NCI-H1436 (cell line): ENCODE measurements at places on chromosomes 1 and 21.

DNA sequence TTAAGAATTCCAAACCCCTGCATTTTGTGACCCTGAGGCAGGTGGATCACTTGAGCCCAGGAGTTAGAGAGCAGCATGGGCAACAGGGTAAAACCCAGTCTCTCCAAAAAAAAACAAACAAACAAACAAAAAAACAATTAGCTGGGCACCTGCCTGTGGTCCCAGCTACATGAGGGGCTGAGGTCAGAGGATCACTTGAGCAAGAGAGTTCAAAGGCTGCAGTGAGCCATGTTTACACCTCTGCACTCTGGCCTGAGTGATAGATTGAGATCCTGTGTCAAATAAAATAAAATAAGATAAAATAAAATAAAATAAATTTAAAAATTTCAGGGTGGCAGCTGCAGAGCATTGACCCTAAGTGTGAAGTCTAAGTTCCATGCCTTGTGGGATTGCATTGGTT, 16.7 kb upstream of the PTGFR start:
- no peak for DNase-seq

DNA sequence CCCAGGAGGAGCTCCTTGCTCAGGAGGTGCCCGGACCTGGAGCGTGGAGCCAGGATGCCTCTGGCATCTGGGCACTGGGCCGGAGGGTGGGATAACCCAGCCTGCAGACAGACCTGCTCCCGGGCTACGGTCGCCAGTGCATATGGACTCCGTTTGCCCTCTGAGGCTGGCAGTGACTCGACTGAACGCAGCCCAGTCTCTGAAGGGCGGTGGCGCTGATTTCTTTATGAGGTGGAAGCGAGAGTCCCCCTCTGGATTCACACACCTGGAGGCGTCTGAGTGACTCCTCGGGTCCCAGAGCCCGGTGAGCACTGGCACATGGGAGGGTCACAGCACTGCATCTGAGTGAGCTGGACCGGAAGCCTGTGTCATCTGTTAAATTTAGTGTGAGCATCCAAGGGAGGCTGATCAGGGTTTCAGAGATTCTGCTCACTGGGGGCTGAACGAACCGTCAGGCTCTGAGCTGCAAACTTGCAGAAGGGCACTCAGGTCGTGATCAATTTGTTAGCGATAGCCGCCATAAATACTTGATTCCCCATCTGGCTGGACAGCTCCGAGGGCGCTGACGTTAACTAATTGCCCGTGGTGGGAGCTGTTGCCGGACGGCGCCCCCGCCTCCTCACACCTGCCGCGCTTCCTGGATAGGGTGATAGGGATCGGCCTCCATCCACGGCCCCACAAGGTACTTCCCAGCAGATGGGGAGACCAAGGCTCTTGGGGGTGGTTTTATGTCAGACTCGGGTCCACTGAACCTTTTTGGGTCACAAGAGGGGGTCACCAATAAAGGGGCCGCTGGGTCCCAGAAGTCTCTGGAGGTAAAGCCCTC, 60.7 kb upstream of the TTC34 start:
- DNase-seq, result no peak

DNA sequence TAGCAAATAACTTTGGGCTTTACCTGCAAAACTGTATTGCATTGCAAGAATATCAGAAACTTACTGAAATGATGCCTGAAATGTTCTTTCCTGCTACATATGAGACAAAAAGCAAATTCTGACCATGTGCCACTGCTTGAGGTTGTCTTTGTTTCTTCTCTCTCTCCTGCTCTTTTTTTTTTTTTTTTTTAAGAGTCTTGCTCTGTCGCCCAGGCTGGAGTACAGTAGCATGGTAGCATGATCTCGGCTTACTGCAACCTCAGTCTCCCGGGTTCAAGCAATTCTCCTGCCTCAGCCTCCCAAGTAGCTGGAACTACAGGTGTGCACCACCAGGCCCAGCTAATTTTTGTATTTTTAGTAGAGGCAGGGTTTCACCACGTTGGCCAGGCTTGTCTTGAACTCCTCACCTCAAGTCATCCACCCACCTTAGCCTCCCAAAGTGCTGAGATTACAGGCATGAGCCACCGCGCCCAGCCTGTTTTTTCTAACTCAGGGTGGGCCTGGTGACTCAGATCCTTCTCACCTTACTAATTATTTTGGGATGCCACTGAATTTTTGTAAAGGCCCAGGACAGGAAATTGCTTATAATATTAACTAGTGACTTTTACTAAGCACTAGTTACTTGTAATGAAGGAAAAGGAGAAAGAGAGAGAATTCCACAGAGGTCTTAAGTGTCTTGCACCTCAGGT, 35.9 kb downstream of the DNASE2B start:
- no peak for DNase-seq

GRCh38 chr1:107829036-107829770, 135.8 kb downstream of the VAV3 start:
- DNase-seq, result peak; percentile 77

- DNase-seq, result no peak
Measured at GRCh38 chr21:44835647-44835973, 17.7 kb upstream of the SUMO3 start.

GRCh38 chr1:150971583-150972416, 2.8 kb downstream of the CERS2 start:
- no peak for DNase-seq

DNA sequence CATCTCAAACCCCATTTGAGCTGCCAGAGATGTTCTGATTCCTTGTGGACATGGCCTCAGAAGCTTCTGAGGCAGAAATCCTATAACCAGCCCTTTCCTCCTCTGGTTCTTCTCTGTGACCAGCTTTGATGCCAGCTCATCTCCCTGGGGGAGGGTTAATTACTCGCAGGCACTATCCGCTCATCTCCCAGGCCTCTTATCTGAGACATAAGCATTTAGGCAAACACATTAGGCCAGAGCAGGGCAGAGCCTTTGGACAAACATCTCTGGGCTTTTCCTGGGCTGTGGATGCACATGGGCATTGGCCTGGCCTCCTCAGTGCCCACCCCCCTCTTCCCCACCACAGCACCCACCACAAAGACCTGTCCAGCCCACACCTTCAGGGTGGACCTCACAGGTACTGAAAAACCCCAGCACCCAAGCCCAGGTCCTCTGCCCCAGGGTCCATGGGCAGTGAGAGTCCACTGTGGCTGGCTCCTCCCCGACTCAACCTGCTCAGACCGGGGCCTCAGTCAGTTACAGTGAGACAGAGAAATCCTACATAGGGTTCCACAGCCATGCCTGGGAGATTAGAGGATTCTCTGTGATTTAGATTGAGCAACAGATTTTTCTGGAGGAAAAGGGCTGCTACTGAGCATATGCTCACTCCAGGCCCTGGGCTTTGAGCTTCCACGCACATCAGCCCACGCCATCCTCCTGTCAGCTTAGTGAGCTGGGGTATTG, 26.9 kb downstream of the IGSF21 start:
- no peak for DNase-seq

DNA sequence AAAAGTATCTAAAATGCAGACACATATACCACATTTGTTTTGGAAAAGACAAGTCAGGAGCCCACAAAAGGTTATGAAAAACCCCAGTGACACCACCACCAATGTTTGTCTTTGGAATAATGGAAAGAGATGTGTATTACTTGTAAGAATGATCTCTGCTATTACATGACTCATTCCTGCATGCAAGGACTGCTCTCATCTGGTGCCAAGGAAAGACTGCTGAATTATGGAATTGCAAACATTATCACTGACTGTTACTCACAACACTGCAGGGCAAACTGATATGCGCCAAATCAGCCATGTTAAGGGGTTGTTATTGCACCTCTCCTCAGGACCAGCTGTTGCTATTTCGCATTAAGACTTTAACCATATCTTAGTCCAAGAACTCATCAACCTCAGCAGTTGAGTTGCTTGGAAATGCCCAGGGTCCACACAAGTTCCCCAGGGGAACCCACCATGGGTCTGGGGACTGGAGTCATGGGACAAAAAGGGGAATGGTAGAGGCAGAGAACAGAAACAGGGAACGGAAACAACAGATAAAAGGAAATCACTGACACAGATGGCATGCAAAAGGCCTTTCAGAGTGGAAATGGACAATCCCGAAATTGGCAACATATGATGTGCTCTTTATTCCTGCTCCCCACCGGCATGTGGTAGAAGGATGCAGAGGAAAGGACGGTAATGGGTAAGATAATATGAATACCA, 34.4 kb downstream of the CAPZB start:
- DNase-seq, result no peak

DNA sequence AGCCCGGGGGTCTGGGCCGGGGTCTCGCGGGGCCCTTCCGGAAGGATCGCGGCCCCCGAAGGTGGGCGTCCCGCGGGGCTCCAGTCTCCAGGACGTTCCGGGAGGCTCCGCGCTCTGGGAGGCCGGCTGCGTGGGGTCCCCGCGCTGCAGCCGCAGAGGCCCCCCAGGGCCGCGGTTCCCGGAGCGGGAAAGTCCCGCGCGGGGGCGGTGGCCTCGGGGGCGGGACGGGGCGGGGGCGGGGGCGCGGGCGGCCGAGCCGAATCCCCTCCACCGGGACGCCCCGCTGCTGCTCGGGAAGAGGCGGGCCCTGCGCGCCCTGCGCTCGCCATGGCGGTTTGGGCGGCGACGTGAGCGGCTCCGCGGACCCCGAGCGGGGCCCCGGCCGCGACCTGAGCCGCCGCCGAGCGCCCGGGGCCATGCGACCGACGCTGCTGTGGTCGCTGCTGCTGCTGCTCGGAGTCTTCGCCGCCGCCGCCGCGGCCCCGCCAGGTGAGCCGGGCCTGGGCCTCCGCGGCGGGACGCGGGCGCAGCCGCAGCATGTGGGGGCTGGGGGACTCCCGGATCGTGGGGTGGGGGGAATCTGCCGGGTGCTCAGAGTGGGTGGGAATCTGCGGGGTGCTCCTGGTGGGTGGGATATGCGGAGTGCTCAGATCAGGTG, at the start of gene IFNGR2:
Gene IFNGR2 (plus strand): TSS at position 286 of the 658 bp plus-strand sequence. CDS start 131 bp downstream, at position 417.
- no peak for DNase-seq

- DNase-seq, result no peak
Measured at GRCh38 chr1:195697130-195697529, 911.1 kb downstream of the KCNT2 start.

- DNase-seq, result no peak
Measured at GRCh38 chr1:191905781-191906180, 252.5 kb upstream of the RGS18 start.

- peak; percentile 30 for DNase-seq
Measured at GRCh38 chr1:33342041-33342723, 21.3 kb upstream of the A3GALT2 start.

DNA sequence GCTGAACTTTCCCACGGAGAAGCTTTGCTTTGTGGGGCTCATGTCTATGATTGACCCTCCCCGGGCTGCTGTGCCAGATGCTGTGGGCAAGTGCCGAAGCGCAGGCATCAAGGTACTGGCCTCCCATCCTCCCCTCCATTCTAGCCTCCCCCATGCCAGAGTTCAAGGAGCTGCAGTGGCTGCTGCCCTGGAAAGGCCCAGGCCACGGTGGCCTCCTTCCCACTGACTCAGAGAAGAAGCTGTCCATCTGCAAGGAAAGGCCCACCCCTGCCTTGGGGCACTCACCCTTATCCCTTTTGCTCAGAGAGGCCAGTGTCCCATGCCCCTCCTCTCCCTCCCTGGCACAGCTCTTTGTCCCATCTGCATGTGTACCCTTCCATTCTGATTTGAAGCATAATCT, 14.9 kb downstream of the ATP1A2 start:
- DNase-seq, result no peak

- peak; percentile 45 for DNase-seq
Measured at GRCh38 chr1:17603091-17603841, 63.8 kb downstream of the ARHGEF10L start.

- DNase-seq, result no peak
Measured at GRCh38 chr1:235022341-235022980, 106.2 kb downstream of the TOMM20 start.

GRCh38 chr1:6141592-6141991, 38.5 kb downstream of the CHD5 start:
- no peak for DNase-seq

GRCh38 chr1:41917835-41918449, 780 bp downstream of the HIVEP3 start:
- peak; percentile 18 for DNase-seq

- DNase-seq, result no peak
Measured at GRCh38 chr1:156947127-156947526, 26.7 kb downstream of the LRRC71 start.

DNA sequence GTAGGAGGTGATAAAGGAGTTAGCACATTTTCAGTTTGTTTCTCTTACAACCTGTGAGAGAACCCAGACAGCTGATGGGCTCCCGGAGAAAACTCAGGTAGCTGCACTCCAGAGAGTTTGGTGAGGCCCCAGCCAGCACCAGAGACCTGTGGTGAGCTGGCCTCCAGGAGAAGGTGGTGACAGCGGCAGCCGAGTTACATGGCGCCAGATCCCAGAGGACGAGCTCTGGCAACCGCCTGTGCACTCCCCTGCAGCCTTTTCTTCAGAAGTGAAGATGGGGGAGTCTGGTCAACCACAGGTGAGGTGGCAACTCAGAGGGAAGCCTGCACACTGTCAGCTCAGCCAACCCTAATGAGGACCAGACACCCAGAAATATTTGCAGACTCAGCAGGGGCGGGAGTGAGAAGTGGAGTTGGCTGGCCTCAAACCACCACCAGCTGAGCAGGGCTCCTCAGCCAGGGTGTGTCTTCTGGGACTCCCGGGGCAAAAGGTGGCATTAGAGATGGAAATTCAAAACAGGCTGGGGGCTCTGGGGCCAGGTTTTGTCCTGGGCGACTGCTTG, 209.7 kb downstream of the SETD4 start:
- DNase-seq, result no peak

DNA sequence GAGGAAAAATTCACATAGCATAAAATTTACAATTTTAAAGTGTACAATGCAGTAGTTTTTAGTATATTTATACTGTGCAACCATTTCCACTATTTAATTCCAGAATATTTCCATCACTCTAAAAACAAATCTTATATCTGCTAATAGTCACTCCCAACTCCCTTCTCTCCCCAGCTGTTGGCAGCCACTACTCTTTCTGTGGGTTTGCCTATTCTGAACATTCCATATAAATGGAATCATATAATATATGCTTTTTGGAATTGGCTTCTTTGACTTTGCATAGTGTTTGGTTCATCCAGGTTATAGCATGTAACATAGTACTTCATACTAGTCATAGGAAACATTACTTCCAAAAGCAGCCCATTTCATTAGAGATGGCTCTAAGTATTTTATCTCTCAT, 25.0 kb upstream of the TMEM39B start:
- no peak for DNase-seq
